RPMI7951 (cell line): ENCODE measurements at places on chromosomes 3 and 15.

DNA sequence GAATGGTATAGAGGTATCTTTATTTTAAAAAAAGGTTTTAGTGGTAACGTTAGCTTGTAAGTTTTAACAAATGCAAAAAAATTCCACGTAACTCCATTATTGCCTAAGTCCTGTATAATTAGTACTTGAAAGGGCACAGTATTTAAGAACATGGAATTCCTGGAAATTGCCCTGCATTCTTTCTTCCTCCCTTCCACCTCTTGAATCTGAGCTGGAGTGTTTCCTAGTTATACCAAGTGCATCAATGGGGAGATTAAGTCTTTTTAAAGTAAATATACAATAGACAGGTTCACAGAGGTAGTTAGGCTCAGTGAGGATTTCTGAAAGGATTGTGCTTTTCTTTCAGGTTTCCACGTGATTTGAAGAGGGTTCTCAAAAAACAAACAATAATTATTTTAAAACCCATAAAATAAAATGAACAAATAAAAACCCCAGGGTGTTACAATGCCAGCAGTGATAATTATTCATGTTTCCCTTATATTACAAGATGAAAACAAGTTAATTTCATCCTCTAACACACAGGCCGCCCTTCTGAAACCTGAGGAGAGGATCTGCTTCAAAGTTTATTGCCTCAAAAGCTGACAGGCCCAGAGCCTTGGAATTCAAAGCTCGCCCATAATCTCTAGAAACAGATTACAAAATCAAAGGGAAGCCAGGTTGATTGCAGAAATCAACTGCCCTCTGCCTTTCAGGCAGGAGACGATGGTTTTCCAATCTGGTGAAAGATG is 128.8 kb upstream of the LMOD3 start:
- DNase-seq, result no peak

- DNase-seq, result peak; percentile 75
Observed at GRCh38 chr15:31457161-31457560, 130.5 kb downstream of the KLF13 start.

DNA sequence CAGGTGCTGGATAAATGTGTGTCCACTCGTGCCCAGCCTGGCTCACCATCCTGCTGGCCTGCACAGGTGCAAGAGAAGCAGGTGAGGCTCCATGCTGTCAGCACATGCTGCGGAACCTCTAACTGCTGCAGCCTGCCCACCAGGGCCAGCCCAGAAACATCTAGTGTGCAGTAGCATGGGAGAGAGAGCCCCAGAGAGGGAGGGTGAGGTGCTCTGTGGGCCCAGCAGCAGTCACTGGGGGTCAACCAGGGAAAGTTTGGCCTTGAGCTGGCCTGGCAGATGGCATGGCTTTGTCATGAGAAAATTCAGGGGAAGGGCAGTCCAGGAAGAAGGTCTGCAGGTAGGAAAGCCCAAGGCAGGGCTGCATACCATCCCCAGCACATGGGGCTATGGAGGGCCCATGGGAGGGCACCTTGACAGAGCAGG is 18.2 kb upstream of the PRR23E start:
- DNase-seq, result no peak

GRCh38 chr3:170999737-171000242 is 26.7 kb downstream of the SLC2A2 start:
- peak; percentile 89 for DNase-seq

- DNase-seq, result no peak
Observed at GRCh38 chr15:72389231-72389630, 8.9 kb upstream of the TMEM202 start.

- DNase-seq, result no peak
Observed at GRCh38 chr3:149252272-149252671, 30.6 kb upstream of the CP start.

- no peak for DNase-seq
Observed at GRCh38 chr3:157534725-157535161, 31.5 kb upstream of the VEPH1 start.

DNA sequence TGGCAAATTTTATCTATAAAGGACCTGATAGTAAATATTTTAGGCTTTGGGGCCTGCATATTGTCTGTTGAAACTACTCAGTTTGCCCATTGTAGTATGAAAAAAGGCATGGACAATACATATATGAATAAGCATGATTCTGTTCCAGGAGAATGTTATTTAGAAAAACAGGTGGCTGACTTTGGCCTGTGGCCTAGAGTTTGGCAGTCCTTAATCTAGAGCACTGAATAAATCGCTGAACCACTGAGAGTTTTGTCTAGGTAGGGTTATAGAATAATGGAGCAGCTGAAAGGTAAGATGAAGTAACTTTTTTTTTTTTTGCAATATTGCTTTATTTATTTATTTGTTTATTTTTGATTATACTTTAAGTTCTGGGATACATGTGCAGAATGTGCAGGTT is 75.0 kb downstream of the LRRC49 start:
- DNase-seq, result no peak

DNA sequence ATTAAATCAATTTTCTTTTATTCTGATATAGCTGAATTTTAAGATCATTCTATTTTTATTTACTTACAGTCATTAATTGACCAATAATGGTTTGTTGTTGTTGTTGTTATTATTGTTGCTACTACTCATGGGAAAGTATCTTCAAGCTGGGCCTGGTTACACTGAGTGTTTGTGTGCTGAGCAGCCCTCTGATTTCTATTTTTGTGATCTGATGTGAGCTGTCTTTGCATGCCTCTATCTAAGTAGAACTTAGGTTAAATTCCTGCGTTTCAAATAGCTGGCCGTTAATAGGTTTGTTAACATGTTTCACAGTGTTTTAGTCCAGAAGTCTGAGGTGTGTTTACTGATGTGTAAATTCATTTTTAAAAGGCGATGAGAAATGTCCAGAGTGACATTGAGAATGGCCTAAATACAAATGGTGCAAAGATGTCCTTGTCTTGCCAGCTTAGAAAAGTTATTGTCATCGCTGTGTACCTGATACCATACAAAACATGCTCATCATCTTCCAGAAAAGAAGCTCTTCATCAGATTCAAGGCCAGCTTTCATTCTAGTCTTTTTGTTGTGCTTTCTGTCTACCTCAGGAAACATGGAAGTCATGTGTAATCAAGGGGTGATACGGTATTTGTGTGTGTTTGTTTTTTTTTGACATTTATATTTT is 15.8 kb downstream of the ARIH2 start:
- DNase-seq, result no peak

- DNase-seq, result peak; percentile 6
Observed at GRCh38 chr15:46461416-46461815, 826.6 kb downstream of the SQOR start.

- peak; percentile 84 for DNase-seq
Observed at GRCh38 chr3:27976933-27977332, 254.8 kb upstream of the EOMES start.

DNA sequence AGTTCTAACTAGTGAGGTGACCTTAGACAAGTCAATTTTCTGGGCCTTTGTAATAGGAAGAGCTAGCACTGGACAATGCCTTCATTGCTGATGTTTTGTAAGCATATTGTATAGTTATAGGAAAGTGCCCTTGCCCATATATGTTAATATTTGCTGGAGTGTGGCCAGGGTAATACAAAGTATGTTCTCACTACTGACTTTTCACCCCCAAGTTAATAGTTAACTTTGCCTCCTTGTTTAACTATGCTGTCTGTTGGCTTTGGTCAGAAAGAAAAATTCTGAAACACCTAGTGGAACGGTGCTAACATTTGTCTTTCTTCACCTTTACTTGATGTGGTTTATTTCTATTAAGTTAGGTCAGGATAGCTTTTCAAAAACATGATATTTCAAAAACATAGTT is 287.4 kb upstream of the CTNNB1 start:
- no peak for DNase-seq

DNA sequence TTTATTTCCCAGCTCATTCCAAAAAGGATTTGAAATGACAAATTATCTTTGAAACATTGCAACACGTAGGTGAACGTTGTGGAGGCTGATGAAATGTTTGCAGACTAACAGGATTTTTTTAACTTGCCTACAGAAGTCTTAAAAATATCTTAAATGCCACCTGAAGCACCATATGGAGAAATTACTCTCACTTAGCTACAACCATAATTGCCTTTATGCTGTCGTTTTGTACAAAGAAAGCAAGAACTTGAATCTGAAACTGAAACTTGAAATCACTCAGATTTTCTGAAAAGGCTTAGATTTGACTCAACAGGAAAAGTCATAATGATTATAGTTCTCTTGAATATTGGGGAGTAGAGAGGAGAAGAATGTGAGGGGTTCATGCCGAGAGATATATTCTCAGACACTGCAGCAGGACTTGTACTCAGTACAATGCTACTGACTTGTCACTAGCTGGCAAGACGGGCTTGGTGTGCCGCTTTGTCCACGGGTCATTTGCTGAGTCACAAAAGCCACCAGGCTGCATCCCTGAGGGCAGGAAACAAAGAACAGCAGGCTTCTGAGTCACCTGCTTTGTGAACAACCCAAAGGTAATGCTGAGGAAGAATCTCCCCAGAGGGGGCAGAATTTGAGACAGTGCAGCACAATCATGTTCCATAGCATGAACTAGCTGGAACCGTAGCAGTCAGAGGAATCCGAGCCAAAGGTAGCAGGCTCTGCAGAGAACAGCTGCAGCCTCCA is 7.1 kb upstream of the FMN1 start:
- peak; percentile 92 for DNase-seq

- peak; percentile 61 for DNase-seq
Observed at GRCh38 chr3:157086060-157086750, 73.7 kb downstream of the CCNL1 start.

GRCh38 chr15:41043276-41043951 is 72.7 kb downstream of the INO80 start:
- no peak for DNase-seq

- DNase-seq, result no peak
Observed at GRCh38 chr15:74133694-74134386, 3.5 kb downstream of the ISLR2 start.

DNA sequence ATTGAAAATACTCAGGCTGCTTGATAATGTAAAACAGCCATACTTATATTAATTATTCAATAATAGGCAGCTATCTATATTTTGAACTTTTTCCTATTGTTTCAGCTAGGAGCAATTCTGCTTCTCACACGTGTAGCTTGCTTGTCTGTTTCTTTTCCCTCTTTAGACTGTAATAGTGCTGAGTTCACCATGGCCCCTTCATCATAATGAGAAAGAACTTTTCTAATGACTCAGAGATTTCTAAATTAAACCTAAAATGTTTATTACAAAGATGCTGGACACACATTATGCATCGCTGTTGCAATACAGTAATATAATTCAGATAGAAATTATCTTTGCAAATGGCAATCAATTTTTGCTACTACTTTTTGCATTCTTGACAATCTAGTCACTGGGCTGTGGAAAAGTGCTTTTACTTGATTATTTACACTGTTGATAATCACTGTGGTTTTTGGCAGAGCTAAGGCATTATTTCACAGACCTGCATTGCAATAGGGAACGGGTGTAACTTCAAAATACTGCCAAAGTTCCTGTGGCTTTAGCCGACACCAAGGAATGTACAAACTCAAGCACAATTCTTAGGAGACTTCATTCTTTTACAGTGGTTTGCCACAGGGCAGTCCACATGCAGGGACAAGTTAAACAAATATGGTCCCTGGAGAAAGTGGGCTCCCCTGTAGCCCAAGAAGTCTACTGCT is 281.0 kb upstream of the TBL1XR1 start:
- DNase-seq, result peak; percentile 99

GRCh38 chr15:98682992-98683701 is 34.8 kb downstream of the IGF1R start:
- no peak for DNase-seq

- DNase-seq, result peak; percentile 100
Observed at GRCh38 chr15:99123713-99124451, 19.0 kb downstream of the SYNM start.

- DNase-seq, result peak; percentile 19
Observed at GRCh38 chr3:177195242-177195991, 1.9 kb downstream of the TBL1XR1 start.

DNA sequence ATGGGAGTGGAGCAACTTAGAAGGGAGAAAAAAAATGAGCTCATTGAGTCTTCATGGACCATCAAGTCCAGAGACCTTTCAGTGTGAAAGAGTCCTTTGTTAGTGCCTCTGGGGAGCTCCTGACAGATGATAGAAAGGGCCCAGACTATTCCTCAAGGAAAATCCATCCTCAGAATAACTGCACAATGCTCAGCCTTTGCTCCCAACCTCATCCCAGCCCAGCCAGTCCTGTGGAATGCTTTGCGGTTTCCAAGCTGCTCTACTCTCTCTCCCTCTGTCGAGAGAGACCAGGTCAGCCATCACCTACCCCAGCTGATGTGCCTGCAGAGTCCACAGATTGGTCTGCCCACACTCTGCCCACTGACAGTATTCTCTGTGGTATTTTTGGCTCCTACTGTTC is 406.2 kb downstream of the MFSD1 start:
- DNase-seq, result peak; percentile 84

DNA sequence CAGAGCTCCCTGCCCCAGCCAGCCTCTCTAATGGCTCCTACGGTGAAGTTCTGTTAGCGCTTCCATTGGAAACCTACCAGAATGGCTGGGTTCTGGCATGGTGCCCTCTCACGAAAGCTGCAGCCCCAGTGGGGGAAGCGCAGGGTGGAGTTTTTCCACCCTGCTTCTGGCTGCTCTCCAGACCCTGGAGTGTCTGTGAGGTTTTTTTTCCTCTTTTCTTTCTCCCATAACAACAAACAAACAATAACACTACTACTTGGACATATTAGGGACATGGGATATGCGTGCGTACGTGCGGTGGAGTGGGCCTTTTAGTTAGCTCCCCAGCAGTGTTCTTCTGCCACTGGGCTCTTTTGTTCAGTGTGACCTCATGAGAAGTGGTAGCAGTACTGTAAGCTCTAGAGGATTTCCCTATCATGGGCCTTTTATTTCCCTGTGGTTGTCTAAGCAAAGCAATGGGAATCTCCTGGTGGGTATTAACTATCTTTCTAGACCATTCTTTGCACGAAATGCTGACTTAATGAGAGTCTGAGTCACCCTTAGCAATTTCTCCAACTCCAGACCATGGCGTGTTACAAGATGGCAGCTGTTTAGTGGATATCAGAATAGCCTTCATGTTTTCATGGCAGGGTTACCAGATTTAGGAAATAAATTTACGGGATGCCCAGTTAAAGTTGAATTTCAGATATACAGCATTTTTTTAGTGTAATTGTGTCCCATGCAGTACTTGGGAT is 161.9 kb downstream of the FNDC3B start:
- peak; percentile 99 for DNase-seq

- no peak for DNase-seq
Observed at GRCh38 chr15:73065114-73065513, 12.9 kb downstream of the NEO1 start.

DNA sequence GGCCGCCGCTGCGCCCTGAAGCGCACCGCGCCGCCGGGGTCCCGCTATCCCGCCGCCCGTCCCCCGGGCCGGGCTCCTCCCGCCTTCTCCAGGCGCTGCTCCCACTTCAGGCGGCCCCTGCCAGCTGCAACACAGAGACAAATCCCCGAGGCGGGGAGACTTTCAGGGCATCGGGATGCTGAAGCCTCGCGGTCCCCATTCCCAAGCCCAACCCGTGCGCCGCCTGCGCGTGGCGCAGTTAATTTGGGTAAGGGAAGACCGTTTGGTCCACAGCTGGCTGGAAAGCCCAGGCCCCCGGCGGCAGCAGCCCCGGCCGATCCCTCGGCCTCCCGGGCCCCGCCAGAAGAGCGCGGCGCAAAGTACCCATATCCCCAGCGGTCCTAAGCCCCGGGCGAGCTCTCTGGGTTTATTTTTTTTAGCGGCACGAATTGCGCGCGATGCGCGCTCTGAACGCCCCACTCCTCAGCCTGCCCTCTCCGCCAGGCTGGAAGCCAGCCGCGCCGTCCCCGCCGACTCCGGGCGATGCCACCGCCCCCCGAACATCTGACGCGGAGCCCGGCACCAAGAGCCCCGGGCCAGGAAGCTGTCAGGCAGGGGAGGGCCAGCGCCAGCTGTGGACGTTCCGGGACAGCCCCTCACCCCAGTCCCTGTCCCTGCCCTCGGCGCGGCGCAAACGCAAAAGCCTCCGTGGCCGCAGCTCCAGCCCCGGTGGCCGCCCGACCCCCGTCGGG is 517 bp downstream of the FBN1 start:
- peak; percentile 86 for DNase-seq
